ENCODE measurements at places on chromosomes 16 and 17.

DNA sequence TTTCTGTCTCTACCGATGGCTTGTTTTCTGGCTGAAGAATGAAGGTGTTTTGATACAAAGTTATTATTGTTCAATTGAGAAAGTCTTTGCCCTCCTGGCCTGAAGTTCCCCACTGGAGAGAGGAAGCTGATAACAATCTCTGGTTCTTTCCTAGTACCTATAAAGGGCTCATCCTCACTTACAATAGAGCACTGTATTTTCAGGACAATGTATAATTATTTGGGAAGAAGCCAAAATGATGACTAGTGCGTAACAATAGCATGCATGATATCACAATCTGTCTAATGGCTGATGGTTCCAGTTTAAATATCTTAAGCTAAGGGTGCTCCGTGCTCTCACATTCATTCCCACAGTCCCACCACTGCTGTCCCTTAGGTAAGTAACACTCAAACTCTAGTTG lies 230.7 kb downstream of the IRX3 start:
- DNase-seq: no peak

DNA sequence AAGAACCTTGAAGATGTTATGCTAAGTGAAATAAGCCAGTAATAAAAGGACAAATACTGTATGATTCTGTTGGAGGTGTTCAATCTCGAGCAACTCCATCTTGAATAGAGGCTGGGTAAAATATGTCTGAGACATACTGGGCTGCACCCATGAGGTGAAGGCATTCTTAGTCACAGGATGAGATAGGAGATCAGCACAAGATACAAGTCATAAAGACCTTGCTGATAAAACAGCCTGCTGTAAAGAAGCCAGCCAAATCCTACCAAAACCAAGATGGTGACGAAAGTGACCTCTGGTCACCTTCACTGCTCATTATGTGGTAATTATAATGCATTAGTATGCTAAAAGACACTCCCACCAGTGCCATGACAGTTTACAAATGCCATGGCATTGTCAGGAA lies 98.1 kb downstream of the RGS9 start:
- DNase-seq: no peak

DNA sequence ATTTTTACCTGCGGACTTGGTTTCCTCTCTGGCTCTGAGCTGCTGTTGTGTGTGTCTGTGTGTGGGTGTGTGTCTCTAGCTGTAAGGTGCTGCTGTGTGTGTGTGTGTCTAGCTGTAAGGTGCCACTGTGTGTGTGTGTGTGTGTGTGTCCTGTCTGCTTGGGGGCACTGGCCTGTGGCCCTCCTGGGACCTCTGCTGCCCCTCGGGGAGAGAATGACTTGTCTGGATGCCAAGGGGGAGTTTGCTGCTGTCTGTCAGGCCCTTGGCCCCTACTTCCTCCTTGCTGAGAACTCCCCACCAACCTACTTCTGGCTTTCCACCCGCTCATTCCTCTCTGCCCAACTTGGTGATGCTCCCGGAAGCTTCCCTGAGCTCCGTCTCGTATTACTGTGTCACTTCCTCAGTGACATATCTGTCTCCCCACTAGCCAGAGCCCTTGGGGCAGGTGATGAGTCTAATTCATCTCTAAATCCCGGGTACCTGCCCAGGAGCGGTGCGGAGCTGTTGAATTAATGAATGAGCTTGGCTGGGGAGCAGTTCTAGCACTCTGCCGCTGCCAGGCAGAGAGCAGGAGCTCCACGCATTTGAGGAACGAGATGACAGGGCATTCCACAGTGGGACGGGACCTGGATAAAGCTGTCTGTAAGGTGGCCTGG lies 3.5 kb upstream of the LASP1NB start:
- no peak for DNase-seq

DNA sequence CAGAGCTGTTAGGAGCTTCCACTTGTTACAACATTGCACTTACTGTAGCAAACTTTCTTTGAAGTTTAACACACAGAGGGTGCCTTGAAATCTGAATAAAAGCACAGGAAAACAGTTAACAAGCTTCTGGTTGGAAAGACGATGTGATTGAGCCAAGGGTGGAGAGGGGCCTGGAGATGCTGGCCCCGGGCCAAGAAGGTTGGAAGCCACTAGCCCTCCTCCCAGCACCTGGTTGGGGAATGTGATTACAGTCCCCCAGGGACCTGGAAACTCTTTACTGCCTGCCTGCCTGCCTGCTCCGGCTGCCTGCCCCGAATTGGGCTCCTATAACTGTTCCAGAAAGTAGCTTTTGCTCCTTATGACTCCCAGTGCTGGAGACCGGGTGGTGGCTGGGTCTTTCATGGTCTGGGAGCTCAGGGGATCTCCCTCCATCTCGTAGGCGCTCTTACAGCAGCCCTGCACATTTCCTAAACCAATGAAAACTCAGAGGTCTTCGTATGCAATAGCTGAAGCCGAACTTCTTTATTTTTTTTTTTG lies 48.0 kb upstream of the ZFHX3 start:
- DNase-seq: peak; percentile 49

GRCh38 chr16:53852678-53853077 lies 148.7 kb downstream of the FTO start:
- no peak for DNase-seq

GRCh38 chr16:55351936-55352335 lies 27.9 kb downstream of the IRX6 start:
- DNase-seq: no peak

- DNase-seq: no peak
Measured at GRCh38 chr16:20812510-20812909, 6.2 kb downstream of the REXO5 start.

Measured in HuH-7 (cell line).